ENCODE measurements at places on chromosomes 7 and 10.

GRCh38 chr10:35212856-35213255 is 86.2 kb downstream of the CREM start:
- no peak for DNase-seq

DNA sequence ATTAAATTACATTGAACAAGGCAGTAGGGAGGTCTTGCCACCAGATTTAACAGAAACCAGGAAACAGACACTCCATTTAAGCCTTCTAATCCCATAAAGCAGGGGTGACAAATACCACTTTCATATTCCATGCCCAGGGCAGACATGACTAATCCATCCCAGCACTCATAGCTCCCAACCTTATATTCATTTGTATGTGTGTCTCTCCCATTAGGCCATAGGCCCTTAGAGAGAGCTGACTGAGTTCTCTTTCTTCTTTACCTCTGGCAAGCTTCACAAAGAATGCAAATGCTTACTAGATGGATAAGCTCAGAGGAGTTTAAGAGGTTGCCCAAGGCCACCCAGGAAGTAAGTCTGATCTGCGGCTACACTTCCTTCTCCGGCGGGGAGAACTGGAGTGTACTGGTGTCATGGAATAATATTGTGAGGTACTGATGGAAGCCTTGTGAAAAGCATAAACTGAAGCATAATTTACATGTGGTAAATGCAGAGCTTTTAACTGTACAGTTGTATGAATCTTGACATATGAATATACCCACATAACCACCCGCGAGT is 239.7 kb upstream of the HABP2 start:
- DNase-seq, result no peak

GRCh38 chr7:34277016-34277802 is 371.9 kb downstream of the BMPER start:
- no peak for DNase-seq

- no peak for DNase-seq
These were observed 494 bp upstream of the CFAP43 start for GRCh38 chr10:104232613-104233102.

DNA sequence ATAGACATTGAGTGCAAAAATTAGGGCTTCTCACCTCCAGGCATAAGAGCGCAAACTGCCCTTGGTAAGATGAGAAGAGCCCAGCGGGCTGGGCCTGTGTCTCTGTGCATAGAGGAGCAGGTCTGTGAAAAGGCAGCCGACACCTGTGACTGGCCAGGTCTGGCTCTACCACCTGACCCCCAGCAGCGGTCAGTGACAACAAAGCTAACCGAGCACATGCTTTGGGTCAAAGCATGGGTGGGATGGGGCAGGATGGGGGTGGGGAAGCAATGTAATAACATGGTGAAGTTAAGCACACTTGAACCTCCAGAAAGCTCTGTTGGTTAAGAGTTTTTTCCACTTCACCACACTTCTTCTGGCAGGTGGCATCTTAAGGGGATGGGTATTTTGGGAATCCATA is 29.3 kb downstream of the CYTH3 start:
- DNase-seq, result no peak

- no peak for DNase-seq
These were observed 64.4 kb downstream of the STK17A start for GRCh38 chr7:43647339-43647672.

GRCh38 chr7:28052933-28053332 is 127.7 kb downstream of the JAZF1 start:
- DNase-seq, result no peak

GRCh38 chr10:8416760-8417159 is 362.3 kb downstream of the GATA3 start:
- DNase-seq, result no peak

GRCh38 chr10:51288511-51288910 is 214.2 kb downstream of the PRKG1 start:
- no peak for DNase-seq

GRCh38 chr7:96861-97260 is 95.5 kb upstream of the FAM20C start:
- no peak for DNase-seq

DNA sequence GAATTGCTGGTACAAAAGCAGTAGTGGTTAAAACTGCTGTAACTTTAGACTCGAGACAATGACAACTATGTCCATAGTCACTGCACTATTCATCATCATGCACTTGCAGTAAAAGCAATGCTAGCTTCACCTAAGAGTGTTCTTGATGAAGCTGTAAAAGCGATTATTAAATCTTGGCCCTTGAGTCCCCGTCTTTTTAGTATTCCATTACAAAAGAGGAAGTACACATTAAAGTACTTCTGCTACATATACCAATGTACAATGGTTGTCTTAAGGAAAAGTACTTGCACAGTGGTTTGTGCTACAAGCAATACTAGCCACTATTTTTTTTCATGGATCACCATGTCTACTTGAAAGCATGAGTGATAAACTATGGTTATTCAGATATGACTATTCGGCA is 78.3 kb downstream of the ATAD1 start:
- no peak for DNase-seq

DNA sequence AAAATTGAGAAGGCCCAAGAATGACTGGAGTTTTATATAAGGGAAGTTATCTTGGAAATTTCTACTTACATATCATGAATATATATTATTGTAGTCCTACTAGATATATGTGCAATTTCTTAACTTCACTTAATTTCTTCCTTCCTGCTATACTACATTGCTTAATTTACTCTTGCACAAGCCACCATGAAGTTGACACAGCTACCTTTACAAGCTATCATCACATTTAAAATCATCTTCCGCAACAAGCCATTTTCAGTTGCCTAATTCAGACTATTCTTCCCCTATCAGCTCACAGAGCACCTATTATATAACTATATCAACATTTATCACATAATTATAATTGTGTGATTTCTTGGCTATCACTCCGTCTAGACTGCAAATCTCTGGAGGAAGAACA is 418.4 kb downstream of the PARD3 start:
- no peak for DNase-seq

DNA sequence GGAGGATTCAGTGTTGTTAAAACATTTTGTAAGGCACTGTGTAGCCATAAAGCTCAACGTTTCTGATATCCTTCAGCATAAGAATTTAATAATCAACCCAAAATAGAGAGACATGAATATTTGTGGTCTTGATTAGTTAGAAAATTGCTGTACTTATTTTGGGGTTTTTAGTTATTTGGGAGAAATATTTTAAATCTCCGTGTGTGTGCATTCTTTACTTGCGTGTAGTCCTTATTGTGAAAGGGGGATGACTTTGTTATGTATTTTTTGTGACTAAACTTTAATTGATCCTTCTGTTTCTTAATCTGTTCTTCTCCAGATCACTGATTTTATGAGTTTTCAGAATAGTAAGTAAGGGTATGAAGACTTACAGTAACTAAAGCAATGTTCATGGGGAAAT is 81.2 kb downstream of the ZNRF2 start:
- DNase-seq, result no peak

GRCh38 chr7:100406767-100407166 is 21.7 kb downstream of the ZCWPW1 start:
- no peak for DNase-seq

GRCh38 chr7:30971840-30972563 is 8.2 kb downstream of the GHRHR start:
- DNase-seq, result no peak

DNA sequence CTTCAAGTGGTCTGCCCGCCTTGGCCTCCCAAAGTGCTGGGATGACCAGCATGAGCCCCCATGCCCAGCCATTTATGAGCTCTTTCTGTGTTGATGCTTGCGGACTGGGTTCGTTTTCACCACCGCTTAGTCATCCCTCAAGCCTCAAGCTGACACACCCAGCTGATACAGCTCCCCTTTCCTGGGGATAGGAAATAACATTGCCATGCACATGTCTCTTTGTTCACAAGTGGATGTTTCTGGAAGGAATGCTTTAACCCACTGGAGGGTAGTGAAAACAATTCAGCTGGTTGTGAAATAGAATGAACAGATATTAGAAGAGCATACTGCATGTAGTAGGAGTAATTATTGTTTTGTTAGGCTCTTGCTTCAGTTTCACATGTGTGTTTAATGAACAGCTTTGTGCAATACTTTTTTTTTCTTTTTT is 8.5 kb upstream of the METTL27 start:
- DNase-seq, result no peak

DNA sequence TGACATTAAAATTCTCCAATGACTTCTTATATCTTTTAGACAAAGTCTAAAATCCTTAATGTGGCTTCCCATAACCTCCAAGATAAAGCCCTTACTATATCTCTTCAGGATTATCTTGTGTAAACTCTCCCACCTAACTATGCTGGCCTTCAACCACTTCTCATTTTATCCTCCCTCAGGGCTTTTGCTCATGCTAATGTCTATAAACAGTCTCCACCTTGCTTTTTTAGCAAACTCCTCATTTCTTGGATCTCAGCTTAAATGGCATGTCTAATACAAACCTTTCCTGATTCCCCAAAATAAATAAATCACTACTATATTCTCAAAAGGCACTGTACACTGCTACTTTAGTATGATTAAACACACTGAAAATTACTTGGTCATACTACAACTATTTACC is 181.2 kb downstream of the LRRN3 start:
- DNase-seq, result no peak
